ENCODE measurements at places on chromosomes 7 and 10.
A peak's percentile ranks its signal among the peaks of the same experiment; 100 is the strongest.

DNA sequence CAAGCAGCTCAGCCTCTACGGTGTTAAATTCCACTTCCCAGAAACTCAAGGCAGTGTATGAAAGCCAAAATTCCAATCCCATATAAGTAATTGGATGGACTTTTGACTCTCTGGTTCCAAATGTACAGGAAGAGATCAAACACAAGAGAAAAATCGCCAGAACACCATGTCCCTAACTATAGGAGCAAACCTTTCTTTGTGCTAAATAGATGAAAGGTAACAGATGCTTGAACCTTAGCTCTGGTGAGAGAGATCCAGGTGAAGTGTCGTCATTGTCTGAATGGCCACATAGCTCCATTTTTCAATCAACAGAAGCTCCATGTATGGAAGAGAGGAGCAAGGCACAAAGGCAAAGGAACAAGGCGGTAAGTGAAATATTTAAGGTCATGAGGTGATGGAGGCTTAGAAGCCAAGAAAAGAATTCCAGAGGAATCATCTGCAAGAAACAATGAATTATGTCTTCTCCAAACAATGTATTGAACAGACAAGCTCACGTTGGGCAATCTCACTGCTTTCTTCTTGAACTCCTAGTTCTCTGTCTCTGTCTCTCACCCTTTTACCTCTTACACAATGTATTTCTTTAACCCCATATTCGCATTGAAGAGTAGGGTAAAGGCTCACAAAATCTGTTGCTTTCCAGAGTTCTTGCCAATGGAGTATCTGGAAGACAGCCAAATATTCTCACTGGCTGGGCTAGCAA, 585.1 kb downstream of the GATA3 start:
- DNase-seq, result peak; percentile 28

GRCh38 chr7:110637252-110637651, 453.7 kb upstream of the LRRN3 start:
- no peak for DNase-seq

DNA sequence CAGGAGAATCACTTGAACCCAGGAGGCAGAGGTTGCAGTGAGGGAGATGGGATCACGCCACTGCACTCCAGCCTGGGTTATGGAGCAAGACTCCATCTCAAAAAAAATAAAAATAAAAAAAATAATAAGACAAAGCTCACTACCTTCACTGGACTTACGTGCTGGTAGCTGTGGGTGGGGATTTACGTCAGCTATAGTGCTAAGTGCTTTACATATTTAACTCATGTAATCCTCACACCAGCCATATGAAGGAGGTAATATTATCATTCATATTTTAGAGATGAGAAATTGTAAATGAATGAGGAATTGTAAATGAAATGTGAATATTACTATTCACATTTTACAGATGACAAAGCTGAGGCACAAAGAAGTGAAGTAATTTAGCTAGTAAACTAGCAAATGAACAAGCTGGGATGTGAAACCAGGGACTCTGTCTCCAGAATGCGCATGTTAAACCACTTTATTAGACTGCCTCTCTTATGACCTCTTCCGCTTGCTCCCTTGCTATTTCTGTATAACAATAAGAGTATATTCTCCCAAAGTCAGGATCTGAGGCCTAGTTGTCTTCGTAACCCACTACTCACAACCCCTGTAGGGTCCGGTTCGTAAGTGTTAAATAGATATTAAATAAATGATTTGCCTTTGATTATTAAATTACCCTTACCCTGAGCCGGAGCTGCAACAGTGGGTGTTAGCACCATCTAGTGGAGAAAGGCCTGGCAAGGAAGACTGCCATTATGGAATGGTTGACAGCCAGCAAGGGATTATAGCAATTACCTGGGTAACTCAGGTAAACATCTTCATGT, 70.2 kb downstream of the HTR7 start:
- peak; percentile 26 for DNase-seq

DNA sequence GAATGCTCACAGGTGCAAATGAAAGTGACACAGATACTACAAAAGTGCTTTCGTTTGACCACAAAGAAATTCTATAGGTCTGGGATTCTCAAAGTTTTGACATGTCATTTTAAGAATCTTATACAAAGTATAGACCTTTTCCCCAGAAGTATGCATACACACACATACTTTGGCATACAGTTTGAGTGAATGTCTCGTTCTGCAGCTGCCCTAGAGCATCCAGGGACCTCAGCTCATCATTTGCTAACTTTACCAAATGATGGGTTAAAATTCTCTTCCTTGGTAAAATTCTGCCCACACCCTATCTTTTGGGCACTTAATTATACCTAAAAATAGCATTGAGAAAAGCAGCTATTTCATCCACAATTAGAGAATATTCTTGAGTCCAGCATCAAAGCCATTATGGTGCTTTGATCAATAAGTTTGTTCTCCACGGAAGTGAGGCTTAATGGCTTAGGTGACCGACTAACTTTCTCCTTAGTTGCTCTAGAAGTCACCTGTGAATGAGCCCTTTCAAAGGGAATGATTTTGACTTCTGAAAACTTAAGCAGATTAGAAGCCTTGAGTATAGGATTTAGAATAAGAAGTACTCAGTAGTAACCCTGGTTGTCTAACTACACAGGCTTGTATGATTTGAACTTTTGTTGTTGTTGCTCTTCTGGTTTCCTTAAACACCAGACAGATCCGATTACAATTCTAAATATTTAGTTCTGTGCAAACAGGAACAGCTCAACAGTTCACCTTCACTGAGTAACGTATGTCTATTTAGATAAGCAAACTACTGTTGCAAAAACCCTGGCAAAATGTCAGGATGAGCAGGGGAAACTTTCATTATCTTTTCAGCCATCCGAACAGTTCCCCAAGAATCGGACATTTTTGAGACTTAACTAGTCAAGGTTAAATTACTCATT, 70.6 kb downstream of the CNNM2 start:
- DNase-seq, result peak; percentile 36

GRCh38 chr10:32489901-32490300, 44.0 kb downstream of the CCDC7 start:
- DNase-seq, result no peak

- DNase-seq, result no peak
These were observed 553.3 kb downstream of the MDFIC start for GRCh38 chr7:115475206-115475605.

DNA sequence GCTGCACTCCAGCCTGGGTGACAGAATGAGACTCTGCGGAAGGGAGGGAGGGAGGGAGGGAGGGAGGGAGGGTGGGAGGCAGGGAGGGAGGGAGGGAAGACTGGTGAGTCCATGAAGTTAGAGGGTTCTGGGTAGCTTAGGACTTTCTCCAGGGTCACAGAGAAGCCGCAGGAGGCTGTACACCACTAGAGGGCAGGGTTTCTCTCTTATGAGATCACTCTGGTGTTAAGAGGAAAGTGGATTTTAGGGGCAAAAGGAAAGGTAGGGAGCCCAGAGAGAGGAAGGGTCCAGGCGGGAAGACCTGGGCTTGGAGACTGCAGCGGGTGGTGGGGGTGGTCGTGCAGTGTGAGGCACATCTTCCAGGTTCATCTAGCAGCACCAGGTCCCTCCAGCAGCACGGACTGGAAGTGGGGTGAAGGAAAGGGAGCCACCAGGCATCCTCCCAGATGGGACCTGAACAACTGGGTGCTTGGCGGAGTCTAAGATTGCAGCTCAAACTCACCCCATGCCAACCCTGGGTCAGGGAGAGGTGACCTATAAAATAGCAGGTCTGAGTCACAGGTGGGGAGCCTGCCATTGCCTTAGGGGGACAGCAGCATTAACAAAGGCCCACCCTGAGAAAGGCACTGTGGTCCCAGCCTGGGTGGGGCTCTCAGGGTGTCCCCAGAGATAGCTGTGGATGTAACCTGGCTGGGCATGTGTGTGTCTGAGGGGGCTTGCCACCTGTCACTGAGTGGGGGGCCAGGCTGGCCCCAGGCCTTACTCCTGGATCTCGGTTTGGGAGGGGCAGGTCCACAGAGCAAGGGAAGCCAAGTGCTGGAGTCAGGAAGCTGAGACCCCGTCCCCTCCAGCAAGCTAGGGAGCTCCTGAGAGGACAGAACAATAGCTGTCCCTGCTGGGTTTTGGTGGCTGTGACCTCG, 48.5 kb upstream of the SLC29A3 start:
- DNase-seq, result peak; percentile 71

- no peak for DNase-seq
These were observed 110.1 kb downstream of the JAZF1 start for GRCh38 chr7:28070297-28071055.

GRCh38 chr10:12417331-12417730, 68.0 kb downstream of the CAMK1D start:
- DNase-seq, result no peak

DNA sequence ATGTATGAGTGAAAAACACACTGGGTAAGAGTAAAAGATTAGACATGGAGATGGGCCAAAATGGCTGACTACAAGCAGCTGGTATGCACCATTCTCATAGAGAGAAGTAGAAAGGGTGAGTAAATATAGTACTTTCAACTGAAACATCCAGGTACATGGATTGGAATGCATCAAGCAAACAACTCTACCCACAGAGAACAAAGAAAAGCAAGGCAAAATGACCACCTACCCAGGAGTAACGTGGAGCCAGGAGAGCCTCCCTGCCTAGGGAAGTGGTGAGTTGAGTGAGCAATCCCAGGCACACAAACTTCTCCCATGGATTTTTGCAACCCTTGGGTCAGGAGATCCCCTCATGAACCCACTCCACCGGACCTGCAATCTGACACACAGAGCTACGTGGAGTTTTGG, 212.8 kb downstream of the PTN start:
- peak; percentile 60 for DNase-seq

DNA sequence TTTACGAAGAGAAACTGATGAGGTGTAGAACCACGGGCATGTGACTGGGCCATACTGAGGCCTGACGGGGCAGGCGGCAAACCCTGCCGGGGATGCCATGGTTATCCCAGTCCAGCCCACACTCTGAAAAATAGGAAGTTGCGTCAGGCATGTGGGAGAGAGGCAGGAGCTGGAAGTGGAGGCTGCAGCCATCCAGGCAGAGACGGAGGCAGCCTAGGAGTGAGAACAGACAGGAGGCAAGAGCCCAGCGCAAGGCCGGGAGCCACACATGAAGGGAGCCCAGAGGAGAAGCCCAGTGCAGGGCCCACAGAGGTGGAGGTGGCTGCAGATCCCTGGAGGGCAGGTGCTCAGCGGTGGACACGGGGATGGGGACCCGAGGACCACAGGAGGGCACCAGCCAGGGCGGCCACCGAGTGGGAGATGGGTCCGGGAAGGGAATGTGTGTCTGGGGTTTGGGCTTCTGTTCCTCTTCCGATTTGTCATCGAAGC, 175.2 kb upstream of the PPP2R2D start:
- no peak for DNase-seq

DNA sequence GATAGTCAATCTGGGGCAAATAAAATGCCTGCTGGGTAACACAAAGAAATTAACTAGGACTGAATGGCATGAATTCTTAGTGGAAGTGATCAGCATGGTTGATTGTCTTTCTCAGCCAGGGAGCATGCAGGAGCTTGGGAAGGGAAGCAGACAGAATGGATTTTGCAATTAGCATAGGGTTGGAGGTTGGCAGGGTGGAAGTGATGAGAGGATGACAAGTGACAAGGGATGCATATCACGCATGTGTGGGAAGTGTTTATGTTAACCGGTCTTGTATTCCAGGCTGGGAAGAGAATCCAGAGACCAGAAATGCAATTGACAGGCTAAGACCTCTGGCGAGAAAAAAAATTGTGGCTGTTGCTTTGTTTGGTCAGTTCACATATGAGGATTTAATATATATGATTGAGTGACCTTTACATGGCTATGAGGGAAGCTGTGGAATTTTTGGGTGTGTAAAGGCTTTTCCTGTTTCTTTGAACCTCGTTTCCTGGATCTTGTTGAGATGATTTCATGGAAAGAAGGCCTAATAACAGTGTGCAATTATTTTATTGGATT, 8.3 kb downstream of the MDFIC start:
- no peak for DNase-seq

DNA sequence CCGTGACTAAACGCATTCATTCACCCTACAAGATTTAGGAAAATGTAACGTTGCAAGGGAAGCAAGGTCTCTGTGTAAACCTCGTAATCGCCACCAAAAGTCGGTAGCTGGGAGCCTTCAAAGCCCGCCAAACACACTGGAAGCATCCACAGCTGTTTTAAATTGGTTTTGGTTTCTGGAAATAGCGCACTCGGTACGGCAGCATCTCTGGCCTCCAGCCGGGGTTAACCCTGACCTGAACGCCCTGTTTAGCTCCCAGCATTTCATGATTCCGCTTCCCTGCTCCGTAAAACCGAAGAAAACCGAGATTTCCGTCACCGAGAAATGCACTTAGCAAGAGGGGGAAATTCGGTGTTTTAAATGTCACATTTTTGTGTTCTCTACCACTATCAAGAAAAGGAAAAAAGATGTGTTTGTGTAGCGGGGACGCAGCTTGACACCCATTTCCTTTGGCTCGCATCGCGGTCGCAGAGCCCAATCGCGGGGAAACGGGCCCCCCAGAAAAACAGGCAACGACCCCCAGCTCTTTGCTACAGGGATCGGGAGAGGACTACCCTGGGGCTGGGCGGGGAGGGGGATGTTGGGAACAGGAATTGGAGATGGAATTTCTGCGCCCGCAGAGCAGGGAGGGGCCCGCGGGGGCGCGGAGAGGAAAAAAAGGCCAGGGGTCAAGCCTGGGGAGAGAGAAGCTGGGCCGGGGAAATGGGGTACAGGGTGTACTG, 646 bp downstream of the SGCE start:
- DNase-seq, result peak; percentile 61

GRCh38 chr10:65566906-65567305, 1358.9 kb upstream of the LRRTM3 start:
- no peak for DNase-seq

DNA sequence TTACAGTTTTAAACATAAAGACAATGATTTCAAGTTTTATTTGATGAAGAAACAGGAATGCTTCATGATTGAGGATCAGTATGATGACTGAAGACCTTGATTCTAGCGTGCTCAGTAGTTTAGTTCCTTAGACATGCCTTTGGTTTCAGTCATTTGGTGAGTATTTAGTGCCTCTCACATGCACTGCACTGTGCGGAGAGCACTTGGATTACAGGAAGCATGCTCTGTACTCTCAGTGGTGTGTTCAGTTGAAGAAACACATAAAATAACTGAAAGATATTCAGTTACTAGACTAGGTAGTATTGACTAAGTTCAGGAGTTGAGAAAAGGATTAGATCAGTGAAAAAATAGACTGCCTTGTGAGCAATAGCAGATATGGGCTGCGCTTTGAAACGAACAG, 25.5 kb downstream of the RBM17 start:
- peak; percentile 41 for DNase-seq

DNA sequence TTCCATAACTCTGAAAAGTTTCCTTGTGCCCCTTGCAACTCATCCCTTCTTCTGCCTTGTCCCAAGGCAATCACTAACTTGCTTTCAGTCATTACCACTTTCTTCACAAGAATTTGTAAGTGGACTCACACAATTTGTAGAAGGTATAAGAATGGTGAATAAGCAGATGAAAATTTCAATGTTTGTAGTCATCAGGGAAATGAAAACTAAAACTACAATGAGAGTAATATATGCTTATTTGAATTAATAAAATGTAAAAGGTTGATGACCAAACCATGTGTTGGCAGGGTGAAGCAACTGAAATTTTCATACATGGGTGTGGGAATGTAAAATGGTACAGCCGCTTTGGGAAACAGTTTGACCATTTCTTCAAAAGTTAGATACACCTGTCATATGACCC, 79.7 kb downstream of the GNAT3 start:
- peak; percentile 12 for DNase-seq

Measured in HCEC 1CT (cell line).